ENCODE measurements at places on chromosomes 4 and X.

- no peak for DNase-seq
Observed at GRCh38 chr4:95048296-95048695, 290.5 kb downstream of the BMPR1B start.

GRCh38 chr4:69054578-69055200 lies 41.6 kb upstream of the UGT2B7 start:
- DNase-seq: no peak

DNA sequence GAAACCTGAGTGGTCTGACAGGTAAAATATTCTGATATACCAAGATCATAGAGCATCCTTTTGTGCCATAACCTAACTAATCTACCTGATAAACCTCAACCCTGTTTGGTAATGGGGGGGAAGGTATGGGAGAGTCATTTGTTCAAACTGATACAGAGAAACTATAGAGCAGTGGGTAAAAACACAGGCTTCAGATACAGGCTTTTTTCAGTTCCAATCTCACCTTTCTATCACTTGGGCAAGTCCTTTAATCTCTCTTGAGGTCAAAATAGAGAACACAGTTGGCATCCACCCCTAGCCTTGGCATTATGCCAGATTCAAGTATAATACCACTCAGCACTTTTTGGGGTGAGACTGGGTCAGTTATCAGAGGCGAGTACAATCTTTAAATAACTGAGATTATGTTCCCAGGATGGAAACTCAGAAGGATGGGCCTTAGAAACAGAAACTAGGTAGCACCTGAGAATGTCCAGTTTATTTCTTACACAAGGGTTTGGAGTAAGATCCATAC lies 880 bp upstream of the ETDC start:
- no peak for DNase-seq

DNA sequence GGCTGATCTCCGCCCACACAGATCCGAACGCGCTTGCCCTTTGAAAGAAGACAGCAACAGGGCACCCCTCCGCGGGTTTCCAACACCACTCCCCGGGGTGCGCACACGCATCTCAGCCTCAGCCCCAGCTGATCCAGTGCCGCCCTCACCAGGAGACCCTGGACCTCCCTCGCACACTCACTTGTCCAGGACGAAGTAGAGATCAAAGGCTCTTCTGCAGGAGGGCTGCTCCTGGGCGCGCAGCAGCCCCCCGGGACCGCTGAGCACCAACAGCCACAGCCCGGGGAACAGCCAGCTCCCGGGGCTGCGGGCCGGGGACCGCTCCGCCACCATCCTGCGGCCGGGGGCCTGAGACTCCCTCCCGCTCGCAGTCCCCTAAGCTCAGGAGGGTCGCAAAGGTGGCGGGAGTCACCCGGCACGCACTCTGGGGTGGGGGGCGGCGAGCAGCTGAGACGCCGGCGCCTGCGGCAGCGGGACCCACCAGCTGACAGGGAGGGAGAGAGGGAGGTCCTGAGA lies 743 bp downstream of the ANTXR2 start:
- peak; percentile 67 for DNase-seq

- peak; percentile 66 for DNase-seq
Observed at GRCh38 chr4:127781300-127782024, 660 bp upstream of the HSPA4L start.

GRCh38 chr4:185108669-185109068 lies 34.4 kb upstream of the SLC25A4 start:
- DNase-seq: no peak

DNA sequence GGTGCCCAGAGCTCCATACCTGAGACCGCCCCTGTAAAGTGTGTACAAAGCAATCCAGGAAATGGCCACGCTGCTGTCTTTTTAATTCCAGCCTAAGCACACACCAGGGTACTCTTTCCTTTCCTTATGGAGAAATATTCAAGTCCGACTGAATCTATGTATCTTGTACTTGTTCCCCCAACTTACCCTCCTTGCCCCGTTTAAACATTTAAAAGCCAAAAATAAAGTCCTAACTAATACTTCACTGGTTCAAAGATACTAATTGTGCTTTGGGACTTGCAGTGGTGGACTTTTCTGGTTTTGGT lies 731 bp upstream of the AMMECR1 start:
- no peak for DNase-seq

Data from glutamatergic neuron (in vitro differentiated cells).